ENCODE measurements at places on chromosomes 4 and X.
A peak's percentile ranks its signal among the peaks of the same experiment; 100 is the strongest.

DNA sequence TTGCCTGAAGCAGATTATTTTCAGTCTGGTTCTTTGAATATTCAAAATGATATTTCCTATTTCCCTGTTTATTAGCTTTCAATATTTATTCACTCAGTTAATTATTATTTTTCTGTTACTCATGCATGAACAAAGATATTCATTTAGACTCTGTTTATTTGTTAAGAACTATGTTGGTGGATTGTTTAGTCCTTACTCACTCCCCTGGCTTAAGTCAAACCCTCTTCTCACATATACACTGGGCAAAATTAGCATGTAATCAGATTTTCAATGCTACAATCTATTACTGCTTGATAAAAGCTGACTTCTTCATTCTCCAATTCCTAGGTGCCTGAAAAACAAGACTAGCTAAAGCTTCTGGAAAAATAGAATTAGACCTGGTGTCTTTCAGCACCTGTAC, 335.8 kb downstream of the FAT4 start:
- no peak for DNase-seq

- no peak for DNase-seq
Measured at GRCh38 chr4:26899991-26900390, 39.4 kb downstream of the STIM2 start.

DNA sequence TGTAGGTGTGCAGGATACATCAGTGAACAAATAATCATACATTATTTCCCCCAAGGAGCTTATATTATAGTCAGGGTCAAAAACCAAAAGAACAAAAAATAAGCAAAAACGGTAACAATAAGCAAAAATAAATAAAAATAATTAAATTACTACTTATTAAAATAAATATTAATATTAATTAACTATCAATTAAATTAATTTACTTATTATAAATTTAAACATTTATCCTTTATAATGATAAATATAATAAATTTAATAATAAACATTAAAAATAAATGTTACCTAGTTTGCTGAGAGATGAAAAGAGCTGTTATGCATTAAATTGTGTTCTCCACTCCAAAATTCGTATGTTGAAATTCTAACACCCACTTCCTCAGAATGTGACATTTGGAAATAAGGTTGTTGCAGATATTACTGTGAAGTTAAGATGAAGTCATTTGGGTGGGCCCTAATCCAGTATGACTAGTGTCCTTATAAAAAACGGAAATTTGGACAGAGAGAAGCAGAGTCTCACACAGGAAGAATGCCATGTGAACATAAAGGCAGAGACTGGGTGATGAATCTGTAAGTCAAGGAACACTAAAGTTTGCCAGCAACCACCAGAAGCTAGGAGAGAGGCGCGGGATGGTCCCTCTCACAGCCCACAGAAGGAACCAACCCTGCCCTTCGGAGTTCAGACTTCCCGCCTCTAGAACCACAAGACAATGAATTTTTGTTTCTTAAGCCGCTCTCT, 67.2 kb upstream of the IBSP start:
- DNase-seq, result no peak

DNA sequence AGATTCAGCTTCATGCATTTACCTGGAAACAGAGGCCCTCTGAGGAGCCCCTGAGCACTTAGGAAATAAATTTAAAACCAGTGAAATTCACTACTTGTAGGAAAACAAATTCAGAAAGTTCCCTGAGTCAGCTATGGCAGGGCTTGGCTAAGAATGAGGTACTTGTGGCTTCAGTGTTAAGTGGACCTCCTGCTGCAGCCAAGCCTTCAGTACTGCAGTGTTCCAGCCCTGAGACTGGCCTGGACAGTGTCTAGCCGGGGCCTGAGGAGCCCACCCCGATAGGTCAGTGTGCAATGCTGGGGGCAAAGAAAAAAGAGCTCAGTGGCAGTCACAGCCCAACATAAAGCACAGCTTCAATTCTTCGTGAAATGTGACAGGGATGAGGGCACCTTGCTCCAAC, 41.9 kb downstream of the F11 start:
- DNase-seq, result no peak

DNA sequence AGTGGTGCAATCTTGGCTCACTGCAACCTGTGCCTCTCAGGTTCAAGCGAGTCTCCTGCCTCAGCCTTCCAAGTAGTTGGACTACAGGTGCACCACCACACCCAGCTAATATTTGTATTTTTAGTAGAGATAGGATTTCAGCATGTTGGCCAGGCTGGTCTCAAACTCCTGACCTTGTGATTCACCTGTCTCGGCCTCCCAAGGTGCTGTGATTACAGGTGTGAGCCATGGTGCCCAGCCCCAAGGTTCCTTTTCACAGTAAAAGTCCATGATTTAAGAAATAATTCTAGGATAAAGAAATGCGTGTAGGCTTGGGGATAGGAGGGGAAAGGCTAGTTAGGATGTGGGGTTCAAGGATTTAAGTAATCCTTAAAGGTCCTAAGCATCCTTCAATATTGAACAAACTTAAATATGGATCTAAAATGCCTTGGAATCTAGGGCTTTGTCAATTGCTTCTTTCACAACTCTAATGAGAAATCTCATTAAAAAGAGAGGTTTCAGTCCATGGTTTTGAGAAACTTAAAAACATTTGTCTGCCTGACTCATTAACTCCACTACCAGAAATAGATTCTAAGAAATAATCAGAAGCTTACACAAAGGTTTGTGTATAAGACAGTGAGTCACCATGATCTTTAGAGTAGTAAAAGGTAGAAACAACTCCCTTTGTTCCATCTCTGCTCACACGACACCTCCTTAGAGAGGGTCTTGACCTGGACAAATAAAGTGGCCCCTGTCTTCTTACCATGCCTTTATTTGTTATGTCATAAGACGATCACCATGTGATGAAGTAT, 203.2 kb downstream of the PTTG2 start:
- no peak for DNase-seq

DNA sequence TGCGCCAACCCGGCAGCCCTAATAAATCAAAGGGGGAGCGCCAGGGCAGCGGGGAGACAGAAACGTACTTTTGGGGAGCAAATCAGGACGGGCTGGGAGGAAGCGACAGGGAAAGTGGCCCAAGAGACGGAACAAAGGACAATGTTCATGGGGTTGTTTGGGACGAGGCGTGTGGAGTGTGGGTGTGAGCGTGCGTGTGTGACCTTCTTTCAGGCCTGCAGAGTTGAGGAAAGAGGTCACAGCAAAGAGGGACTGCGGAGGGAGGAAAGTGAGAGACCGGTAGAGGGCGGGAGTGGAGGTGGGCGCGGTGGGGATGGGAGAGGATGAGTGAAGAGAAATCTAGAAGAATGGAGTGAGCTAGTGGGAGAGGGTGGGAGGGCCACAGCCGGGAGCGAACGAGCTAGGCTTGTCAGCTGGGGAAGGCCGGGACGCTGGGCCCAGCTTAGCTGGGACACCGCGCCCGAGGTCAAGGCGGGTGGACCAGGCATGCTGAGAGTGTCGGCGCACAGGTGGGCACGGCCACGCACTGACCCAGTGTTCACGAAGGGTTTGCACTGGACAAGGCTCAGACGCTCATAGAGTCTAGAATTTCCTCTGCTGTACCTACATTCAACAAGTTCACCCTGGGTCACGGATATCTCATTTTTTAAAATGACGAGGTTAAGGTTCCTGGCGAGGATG, 14.7 kb upstream of the PITX2 start:
- peak; percentile 67 for DNase-seq
